Uterus (tissue), 4 donors: ENCODE measurements at places on chromosomes 3 and 15. TPM values are rescaled to one million over a fixed set of nuclear protein-coding genes. Genes with fewer than 3 reads are reported as not detected.

GRCh38 chr3:161550491-161551195, 54.0 kb downstream of the OTOL1 start:
- no peaks in the 10 kb centered on the region for H3K4me1 ChIP-seq
- H3K36me3 ChIP-seq = no peaks in the 10 kb centered on the region
- no peaks in the 10 kb centered on the region for H3K27me3 ChIP-seq
- H3K27ac ChIP-seq = no peak overlapping the region
- no peak overlapping the region for H3K4me3 ChIP-seq

The SELENOK gene
- total RNA-seq = 15.3 TPM

The CHRNA5 gene
- 3.8 TPM for total RNA-seq

DNA sequence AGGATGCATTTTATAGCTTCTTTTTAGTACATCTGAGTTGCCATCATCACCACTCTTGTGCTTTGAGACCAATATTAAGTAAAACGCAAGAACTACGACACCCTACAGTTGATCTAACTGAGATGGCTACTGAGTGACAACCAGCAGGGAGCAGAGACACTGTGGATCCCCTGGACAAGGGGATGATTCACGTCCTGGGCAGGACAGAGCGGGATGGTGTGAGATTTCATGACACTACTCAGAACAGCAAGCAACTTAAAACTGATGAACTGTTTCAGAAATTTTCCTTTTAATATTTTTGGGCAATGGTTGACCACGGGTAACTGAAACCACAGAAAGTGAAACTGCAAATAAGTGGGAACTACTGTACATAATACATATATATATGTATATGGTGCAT, 299.2 kb downstream of the ADAMTS17 start:
- no peak overlapping the region for H3K4me3 ChIP-seq
- no peak overlapping the region for H3K27ac ChIP-seq
- DNase-seq = no peak
- no peaks in the 10 kb centered on the region for H3K4me1 ChIP-seq
- no peaks in the 10 kb centered on the region for H3K36me3 ChIP-seq

DNA sequence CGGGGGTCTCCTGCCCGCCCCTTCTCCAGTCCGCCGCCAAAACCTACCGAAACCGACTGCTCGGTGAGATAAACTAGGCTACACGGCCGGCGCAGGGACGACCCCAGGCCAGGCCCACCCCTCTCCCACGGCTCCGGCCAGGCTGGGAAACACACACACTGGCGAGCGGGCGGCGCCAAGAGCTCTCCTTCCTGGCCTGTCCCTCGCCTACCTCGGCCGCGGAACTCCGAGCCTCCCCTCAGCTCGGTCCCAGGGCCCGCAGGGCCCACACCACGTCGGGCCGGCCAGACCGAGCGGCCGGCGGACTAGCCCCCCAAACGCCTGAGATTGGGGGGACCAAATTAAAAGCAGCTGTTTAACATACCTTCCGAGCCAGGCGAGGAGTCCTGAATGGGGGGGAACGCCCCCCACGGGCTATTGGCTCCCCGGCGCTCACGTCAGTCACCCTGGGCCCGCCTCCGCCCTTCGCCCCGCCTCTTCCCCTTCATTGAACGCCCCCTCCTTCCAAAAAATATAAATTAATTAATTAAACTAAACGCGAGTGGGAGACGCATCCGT, 4.0 kb upstream of the SIN3A start:
- peak; percentile 89 for DNase-seq
- H3K4me1 ChIP-seq = no peaks in the 10 kb centered on the region
- peak overlapping the region; percentile 81 for H3K4me3 ChIP-seq

DNA sequence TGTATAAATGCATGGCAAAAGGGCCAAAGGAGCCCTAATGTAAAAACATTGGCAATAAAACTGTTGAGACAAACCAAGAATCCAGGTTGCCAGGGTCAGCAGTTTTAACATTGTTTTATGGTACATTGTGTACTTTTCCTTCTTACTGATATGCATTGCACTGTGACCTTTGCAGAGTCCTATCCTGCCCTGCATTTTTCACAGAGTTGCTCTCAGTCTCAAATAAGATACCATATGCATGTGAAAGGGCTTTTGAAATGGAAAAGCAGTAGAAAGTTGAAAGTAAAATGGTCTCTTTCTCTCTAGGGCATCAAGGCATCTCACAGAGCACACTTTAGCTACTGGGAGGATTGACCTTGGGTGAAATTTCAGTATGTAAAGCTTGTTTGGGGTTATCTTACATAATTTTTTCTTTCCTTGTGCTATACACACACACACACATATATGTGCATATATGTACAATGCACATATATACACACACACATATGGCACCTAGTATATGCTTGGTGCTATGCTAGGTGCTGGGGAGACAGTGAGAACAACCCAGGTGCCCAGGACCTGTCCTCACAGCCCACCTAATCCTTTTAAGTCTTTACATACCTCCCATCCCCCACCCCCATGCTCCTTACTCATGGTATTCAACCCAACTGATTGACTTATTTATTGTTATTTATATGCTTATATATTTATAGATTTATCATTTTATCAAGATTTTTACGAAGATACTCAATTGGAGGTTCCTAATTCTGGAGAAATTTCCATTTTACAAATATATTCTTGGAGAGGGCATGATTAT, 1.2 kb upstream of the PPP2R3A start:
- no peak overlapping the region for H3K27ac ChIP-seq
- H3K4me1 ChIP-seq = no peaks in the 10 kb centered on the region

- DNase-seq = no peak
- H3K27me3 ChIP-seq = no peaks in the 10 kb centered on the region
- no peaks in the 10 kb centered on the region for H3K4me1 ChIP-seq
- no peaks in the 10 kb centered on the region for H3K36me3 ChIP-seq
- no peak overlapping the region for H3K4me3 ChIP-seq
Measured at GRCh38 chr3:29486096-29486495, 205.2 kb downstream of the RBMS3 start.

DNA sequence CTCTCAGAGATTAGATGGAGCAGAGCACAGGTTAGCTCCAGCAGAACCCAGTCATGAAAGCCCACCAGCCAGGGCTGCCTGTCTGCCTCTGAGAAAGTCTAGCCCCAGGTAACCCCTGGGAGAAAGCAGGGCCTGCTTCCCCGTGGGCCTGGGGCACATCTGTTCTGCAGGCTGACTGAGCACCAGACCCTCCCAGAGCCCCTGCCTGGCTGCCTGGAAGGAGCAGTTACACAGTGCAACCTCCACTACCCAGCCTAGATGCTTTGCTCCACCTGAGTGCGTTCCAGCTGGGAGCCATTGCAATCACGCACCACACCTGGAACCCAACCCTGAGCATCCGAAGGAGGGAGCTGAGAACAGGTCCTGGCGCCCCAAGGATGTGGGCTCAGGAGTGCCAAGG, 24.7 kb upstream of the OR5K4 start:
- no peaks in the 10 kb centered on the region for H3K4me1 ChIP-seq
- H3K27ac ChIP-seq = no peak overlapping the region
- H3K36me3 ChIP-seq = no peaks in the 10 kb centered on the region
- no peak overlapping the region for H3K4me3 ChIP-seq
- no peak for DNase-seq

The SLC51B gene
- not detected for total RNA-seq

DNA sequence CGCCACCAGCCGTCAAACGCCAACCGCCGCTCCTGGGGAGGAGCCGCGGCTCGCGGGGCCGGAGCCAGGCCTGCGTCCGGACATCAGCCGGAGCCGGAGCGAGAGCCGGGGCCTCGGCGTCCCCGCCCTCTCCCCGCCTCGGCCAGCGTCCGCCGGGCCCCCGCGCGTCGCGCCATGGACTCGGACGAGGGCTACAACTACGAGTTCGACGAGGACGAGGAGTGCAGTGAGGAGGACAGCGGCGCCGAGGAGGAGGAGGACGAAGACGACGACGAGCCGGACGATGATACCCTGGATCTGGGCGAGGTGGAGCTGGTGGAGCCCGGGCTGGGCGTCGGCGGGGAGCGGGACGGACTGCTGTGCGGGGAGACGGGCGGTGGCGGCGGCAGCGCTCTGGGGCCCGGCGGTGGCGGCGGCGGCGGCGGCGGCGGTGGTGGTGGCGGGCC, 359 bp downstream of the ARIH1 start:
- no peaks in the 10 kb centered on the region for H3K36me3 ChIP-seq
- peaks cover 13% of the 10 kb centered on the region for H3K4me1 ChIP-seq
- H3K4me3 ChIP-seq = peak overlapping the region; percentile 86
- no peak for DNase-seq
- no peaks in the 10 kb centered on the region for H3K27me3 ChIP-seq

DNA sequence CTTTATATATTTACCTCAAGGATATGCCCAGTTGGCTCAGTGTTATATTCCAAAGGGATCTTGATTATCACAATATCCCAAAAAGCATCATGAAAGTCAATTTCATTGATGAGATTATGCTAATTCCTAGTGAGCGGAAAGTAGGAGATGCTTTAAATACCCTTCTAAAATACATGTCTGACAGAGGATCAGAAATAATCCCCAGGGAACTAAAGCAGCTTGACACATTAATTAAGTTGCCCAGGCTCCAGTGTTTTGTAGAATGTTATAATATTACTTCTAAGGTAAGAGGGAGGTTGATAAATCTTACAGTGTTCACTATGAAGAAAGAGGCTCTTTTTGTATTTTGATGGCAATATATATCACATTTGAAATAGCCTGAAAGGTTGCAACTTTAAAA, 767.5 kb upstream of the ROBO1 start:
- H3K4me1 ChIP-seq = no peaks in the 10 kb centered on the region
- no peaks in the 10 kb centered on the region for H3K36me3 ChIP-seq
- no peaks in the 10 kb centered on the region for H3K27me3 ChIP-seq
- DNase-seq = no peak

The HESX1 gene
- not detected for total RNA-seq

- no peaks in the 10 kb centered on the region for H3K4me1 ChIP-seq
- DNase-seq = no peak
- H3K27ac ChIP-seq = no peak overlapping the region
- no peaks in the 10 kb centered on the region for H3K36me3 ChIP-seq
Measured at GRCh38 chr3:23480329-23480714, 277.2 kb downstream of the UBE2E2 start.

- H3K27me3 ChIP-seq = no peaks in the 10 kb centered on the region
- H3K4me3 ChIP-seq = no peak overlapping the region
- no peak overlapping the region for H3K27ac ChIP-seq
- DNase-seq = no peak
- no peaks in the 10 kb centered on the region for H3K36me3 ChIP-seq
- no peaks in the 10 kb centered on the region for H3K4me1 ChIP-seq
Measured at GRCh38 chr3:150599611-150600297, 3.4 kb upstream of the SELENOT start.

- DNase-seq = peak; percentile 16
- no peak overlapping the region for H3K4me3 ChIP-seq
- peaks cover 4% of the 10 kb centered on the region for H3K4me1 ChIP-seq
- H3K27ac ChIP-seq = peak overlapping the region; percentile 26
- H3K27me3 ChIP-seq = no peaks in the 10 kb centered on the region
Measured at GRCh38 chr3:11576453-11576852, 67.3 kb downstream of the VGLL4 start.

DNA sequence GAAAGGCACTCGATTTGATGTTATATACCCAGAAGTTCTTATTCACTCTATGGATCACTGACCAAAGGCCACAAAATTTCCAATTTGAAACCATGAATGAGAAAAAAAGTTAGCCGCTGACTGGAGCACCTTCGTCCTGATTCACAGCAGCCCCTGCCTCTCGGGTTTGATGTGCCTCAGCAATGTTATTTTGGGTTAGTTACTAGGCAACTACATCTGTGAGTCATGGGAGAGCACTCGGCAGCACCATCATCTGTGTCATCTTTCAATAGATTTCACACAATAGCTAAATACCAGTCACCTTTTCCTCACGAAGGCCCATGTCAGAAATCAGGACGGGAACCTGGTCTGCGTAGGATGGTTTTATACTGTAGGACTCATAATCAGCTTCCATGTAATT, 269.2 kb downstream of the ZBBX start:
- H3K36me3 ChIP-seq = no peaks in the 10 kb centered on the region
- no peak overlapping the region for H3K4me3 ChIP-seq
- no peak for DNase-seq

DNA sequence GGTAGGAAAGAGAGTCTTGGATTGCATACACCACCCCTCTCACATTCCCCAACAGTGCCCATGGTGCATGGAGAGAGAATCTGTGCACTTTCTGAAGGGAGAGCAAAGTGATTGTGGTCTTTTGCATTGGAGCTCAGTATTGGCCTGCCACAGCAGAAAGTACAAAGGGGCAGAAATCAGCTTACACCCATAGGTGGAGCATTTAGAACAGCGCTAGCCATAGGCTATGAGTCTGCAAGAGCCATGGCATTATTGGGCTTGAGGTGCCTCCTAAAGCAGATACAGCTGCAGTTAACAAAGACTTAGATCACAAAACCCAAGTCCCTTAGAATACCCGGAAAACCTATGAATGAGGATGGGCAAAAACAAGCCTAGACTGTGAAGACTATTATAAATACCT, 21.8 kb downstream of the SI start:
- H3K4me3 ChIP-seq = no peak overlapping the region
- no peaks in the 10 kb centered on the region for H3K27me3 ChIP-seq
- H3K4me1 ChIP-seq = no peaks in the 10 kb centered on the region

DNA sequence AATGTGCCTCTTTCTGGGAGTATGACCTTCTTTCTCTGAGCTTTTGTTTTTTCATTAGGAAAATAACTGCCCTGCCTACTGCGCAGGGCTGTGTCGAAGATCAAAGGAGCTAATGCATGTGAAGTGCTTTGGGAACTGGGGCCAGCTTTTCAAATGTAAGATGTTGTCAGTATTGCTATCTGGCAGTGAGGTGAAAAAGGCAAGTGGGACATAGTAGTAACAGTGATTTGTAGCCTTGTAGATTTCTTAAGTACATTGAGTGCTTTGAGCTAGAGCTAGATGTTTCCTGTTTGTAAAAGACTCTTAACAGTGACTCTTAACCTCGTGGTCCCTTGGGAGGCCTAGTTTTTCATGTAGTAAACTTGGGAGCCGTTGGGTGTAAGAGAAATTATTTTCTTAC, 126.5 kb downstream of the ECT2 start:
- H3K4me3 ChIP-seq = no peak overlapping the region
- no peaks in the 10 kb centered on the region for H3K4me1 ChIP-seq
- no peaks in the 10 kb centered on the region for H3K27me3 ChIP-seq

- no peak overlapping the region for H3K27ac ChIP-seq
- no peaks in the 10 kb centered on the region for H3K4me1 ChIP-seq
- no peaks in the 10 kb centered on the region for H3K27me3 ChIP-seq
- no peak overlapping the region for H3K4me3 ChIP-seq
- no peaks in the 10 kb centered on the region for H3K36me3 ChIP-seq
- DNase-seq = no peak
Measured at GRCh38 chr3:36244728-36245127, 135.6 kb upstream of the STAC start.

- no peaks in the 10 kb centered on the region for H3K27me3 ChIP-seq
- H3K4me3 ChIP-seq = no peak overlapping the region
- no peaks in the 10 kb centered on the region for H3K4me1 ChIP-seq
- H3K36me3 ChIP-seq = no peaks in the 10 kb centered on the region
Measured at GRCh38 chr15:86063356-86064095, 16.1 kb upstream of the AGBL1 start.

GRCh38 chr3:134366928-134367811, 7.1 kb downstream of the AMOTL2 start:
- H3K27ac ChIP-seq = peak overlapping the region; percentile 97
- H3K27me3 ChIP-seq = no peaks in the 10 kb centered on the region
- DNase-seq = peak; percentile 59
- H3K4me1 ChIP-seq = peaks cover 10% of the 10 kb centered on the region

- no peak overlapping the region for H3K27ac ChIP-seq
- no peaks in the 10 kb centered on the region for H3K36me3 ChIP-seq
- H3K4me1 ChIP-seq = no peaks in the 10 kb centered on the region
- DNase-seq = no peak
Measured at GRCh38 chr3:160280836-160281235, 55.6 kb downstream of the C3orf80 start.
